Hair follicle dermal papilla cell (primary cell): ENCODE measurements at places on chromosomes 4 and X. TPM values are rescaled to one million over a fixed set of nuclear protein-coding genes. Genes with fewer than 3 reads are reported as not detected.

Gene STAG2
- 63.3 and 85.0 TPM in 2 replicates for total RNA-seq

Gene TLR2
- 1.1 and 2.6 TPM in 2 replicates for total RNA-seq

Gene GPR78
- total RNA-seq = 0.97 and 1.9 TPM in 2 replicates

Gene S100G
- total RNA-seq = not detected in 2 replicates

Gene DAPP1
- not detected in 2 replicates for total RNA-seq

Gene AREG
- 0.32 and 0.49 TPM in 2 replicates for total RNA-seq

Gene CCNA2
- 7.4 and 7.8 TPM in 2 replicates for total RNA-seq

Gene RTL5
- 2.9 TPM in 2 replicates for total RNA-seq

Gene CENPE
- total RNA-seq = 2.3 and 2.4 TPM in 2 replicates

Gene TREX2
- total RNA-seq = 1.1 and 2.9 TPM in 2 replicates

Gene CT55
- total RNA-seq = not detected in 2 replicates

Gene FGA
- not detected in 2 replicates for total RNA-seq

Gene MAGEA1
- total RNA-seq = not detected in 2 replicates

Gene IL2RG
- not detected in 2 replicates for total RNA-seq

Gene HAND2
- total RNA-seq = 0.49 and 0.65 TPM in 2 replicates

Gene ZCCHC18
- total RNA-seq = 0.12 and 0.16 TPM in 2 replicates

Gene FRAS1
- total RNA-seq = 9.0 and 20.6 TPM in 2 replicates

Gene TLR10
- total RNA-seq = not detected in 2 replicates

Gene EDA
- total RNA-seq = 1.8 and 2.6 TPM in 2 replicates

Gene SMARCA1
- total RNA-seq = 53.9 and 60.5 TPM in 2 replicates

Gene GSTCD
- total RNA-seq = 7.7 and 8.6 TPM in 2 replicates

Gene L1CAM
- total RNA-seq = 47.4 and 72.6 TPM in 2 replicates

Gene SLC9B1
- 0.61 and 1.8 TPM in 2 replicates for total RNA-seq

Gene S100P
- total RNA-seq = not detected in 2 replicates

Gene MAGEE2
- total RNA-seq = not detected in 2 replicates

Gene RHOXF1
- not detected in 2 replicates for total RNA-seq

Gene APBB2
- total RNA-seq = 73.8 and 85.2 TPM in 2 replicates

Gene STOX2
- 0.49 and 0.81 TPM in 2 replicates for total RNA-seq

Gene BRS3
- not detected in 2 replicates for total RNA-seq

Gene TAF7L
- total RNA-seq = 0.16 TPM in 1 of 2 replicates, not detected in the other

Gene LANCL3
- 0.24 and 0.32 TPM in 2 replicates for total RNA-seq

Gene PCYT1B
- 1.6 and 2.6 TPM in 2 replicates for total RNA-seq

Gene GPR82
- not detected in 2 replicates for total RNA-seq

Gene KLF8
- total RNA-seq = 6.8 and 8.0 TPM in 2 replicates

Gene BCLAF3
- total RNA-seq = 5.6 and 8.0 TPM in 2 replicates

Gene UGT2B11
- total RNA-seq = not detected in 2 replicates

Gene CDKL5
- total RNA-seq = 6.7 and 7.3 TPM in 2 replicates

Gene CCNI
- total RNA-seq = 157 and 173 TPM in 2 replicates

Gene CTAG2
- total RNA-seq = 1.5 TPM in 1 of 2 replicates, not detected in the other

Gene ZNF81
- 6.3 and 9.2 TPM in 2 replicates for total RNA-seq

Gene XAGE2
- total RNA-seq = 0.49 TPM in 1 of 2 replicates, not detected in the other

Gene SPOCK3
- total RNA-seq = not detected in 2 replicates

Gene GPM6B
- 9.8 and 20.3 TPM in 2 replicates for total RNA-seq

Gene ENPP6
- not detected in 2 replicates for total RNA-seq

Gene MXRA5
- 101 and 148 TPM in 2 replicates for total RNA-seq

Gene FRMPD3
- under 0.01 TPM in 2 replicates for total RNA-seq

Gene HHIP
- total RNA-seq = under 0.01 TPM in 2 replicates
